Stimulated activated CD8-positive, alpha-beta memory T cell treated with anti-CD3 and anti-CD28 coated beads, Interleukin-7, amount 100 ng/mL, for 24 hours (primary cell): ENCODE measurements at places on chromosomes 7 and 10.

DNA sequence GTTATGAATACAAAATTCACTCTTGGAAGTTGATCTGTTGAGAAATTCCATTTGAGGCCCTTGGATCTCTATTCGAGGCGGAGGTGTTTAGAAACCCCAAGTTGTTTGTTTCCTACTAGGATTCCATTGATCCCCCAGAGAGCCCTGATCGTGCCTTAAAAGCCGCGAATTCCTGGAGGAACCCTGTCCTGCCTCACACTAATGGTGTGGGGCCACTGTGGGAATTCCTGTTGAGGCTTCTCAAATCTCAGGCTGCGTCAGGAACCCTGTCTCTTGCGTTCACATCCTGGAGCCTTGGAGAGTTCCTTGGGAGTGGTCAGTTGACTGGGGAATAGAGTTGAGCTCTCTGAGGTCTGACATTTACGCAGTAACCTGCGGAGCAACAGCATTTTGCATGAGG, 1.2 kb downstream of the CFAP69 start:
- DNase-seq = no peak

DNA sequence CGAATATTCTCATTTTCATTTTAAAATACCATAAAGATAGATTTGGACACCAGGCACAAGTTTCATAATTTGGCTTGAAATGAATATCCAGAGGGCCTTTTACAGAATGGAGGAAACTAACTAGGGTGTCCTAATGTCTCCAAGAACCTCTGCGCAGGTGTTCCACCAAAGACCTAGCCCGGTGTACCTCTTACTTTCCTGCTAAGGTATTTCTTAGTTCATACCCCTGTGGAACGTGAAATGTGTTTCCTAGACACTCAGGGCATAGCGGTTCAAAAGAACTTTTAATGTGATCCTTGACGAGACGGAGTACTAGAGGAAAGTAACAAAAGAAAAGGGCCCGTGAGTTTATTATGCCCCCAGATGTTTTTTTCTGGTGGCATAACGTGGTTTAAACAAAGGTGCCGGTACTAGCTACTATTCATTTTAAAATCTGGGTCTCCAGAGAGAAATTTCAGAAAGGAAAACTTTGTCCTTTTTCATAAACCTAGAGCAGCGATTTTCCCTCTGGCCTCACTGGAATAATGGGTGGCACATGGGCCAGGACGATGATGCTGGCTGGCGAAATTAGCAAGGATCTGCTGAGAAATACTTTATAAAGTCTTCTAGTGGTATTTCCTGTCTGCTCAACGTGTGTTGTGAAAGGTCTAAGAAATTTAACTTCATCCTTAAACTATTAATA, 1.4 kb downstream of the APBB1IP start:
- DNase-seq = no peak

- DNase-seq = peak; percentile 27
Observed at GRCh38 chr10:75187961-75188426, 22.6 kb upstream of the VDAC2 start.

DNA sequence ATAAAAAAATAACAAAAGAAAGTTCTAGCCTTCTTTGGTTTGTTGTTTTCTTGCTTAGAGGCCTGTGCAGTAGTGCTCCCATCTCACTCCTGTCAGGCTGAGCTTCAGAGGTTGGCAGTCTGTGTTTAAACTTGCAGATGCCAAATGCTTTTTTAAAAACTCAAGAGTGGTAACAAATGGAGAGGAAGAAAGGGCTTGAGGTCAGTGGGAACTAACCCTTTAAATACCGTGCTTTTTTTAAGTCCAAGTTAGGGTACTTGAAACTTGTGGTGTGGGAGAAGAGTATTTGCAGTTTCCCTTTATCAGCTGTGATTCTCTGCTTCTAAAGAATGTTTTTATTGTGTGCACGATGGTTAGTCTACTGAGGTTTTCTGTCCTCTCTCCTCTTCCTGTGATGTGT, 29.4 kb downstream of the ZRANB1 start:
- no peak for DNase-seq

DNA sequence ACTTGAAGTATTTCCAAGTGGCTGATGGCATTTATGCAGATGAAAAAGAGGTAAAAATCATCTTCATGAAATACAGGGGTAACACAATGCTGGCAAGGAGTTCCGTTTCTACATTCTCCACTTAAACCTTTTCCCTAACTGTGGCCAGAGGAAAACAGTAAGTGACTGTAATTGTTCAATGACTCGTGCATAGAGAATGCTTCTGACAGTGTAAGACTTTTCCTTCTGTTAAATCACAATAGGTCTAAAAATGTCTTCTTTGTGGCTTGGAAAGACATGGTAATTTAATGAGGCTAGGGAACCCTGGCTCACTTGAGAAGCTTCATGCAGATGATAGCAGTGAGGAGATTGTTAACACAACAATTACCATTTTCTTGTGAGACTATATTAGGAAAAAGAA, 50.3 kb upstream of the RSU1 start:
- no peak for DNase-seq

DNA sequence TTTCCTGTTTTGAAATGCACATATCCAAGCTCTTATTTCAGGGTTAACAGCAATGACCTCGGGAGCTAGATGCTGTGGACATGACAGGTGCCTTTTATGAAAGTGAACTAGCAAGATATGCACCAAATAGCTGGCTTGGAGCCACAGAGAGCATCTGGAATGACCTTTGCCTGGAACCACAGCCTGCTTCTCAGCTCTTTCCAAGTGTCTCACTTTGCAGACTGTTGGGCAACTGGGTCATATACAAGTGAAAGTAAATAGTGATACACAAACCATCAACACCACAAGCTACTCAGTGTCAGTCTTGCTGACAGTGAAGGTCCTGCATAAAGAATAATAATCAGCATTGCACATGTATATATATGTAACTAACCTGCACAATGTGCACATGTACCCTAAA, 183.5 kb downstream of the RNF133 start:
- no peak for DNase-seq

GRCh38 chr10:33434933-33435332, 100.5 kb upstream of the NRP1 start:
- DNase-seq = no peak

GRCh38 chr7:65287023-65287422, 86.6 kb upstream of the ZNF92 start:
- DNase-seq = no peak

DNA sequence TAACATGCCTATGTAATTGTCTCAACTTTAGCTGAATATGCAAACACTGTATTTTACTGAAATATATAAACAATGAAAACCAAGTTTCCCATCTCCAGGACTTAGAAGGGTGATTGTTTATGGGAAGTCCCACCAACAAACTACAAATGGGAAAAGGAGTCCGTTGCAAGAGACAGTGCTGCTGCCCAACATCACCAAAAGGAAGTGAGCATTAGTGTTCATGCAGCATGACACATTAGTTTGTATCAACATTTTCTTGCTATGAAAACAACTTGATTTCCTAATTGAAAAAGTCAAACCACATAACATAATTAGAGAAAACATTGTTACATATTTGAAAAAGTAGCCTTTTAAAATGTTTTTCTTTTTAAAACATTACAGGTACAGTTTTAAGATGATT, 138.5 kb downstream of the ZNF438 start:
- DNase-seq = no peak

GRCh38 chr10:34229917-34230316, 585.2 kb downstream of the PARD3 start:
- DNase-seq = no peak

DNA sequence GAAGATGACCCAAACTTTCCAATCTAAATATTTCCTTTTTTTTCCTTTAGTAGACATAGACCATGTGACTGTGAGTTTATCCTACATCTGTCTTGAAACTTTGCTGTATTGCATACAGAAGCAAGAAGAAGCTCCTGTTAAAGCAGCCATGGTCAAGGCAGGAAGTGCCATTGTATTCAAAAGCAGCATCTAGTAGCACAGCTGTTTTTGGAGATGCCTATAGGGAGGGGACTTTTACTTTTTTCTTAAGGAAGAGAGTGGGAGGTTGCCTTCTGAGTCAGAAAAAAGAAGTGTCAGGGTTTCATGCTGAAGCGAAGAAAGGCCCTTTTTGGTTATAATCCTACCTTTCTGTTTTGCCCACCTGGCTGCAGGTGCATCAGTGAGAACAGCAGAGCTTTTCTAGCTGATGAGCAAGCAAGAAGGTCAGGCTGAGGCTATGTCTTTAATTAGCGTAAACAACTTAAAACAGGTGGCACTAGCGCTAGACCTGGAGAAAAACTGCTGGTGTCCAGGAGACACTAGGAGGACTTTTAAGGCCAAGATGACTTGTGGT, 234.1 kb upstream of the AGK start:
- no peak for DNase-seq

GRCh38 chr10:102396730-102397151, 1.2 kb downstream of the NFKB2 start:
- DNase-seq = no peak

DNA sequence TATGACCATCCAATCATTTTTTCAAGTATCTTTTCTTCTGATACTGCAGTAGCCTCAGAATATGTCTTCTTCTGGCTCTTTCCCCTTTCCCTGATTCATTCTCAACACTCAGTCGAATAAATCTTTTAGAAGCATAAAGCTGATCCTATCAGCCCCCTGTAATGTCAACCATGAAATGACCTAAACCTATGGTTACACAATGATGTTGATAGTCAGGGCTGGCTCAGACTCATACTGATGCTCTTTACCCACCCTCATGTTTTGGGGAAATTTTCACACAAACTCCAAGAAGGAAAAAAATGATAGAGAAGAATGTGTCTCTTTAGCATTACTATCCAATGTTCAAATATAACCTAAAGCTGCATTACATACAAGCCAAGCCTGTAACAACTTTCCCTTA, 76.0 kb downstream of the AASS start:
- DNase-seq = no peak

- no peak for DNase-seq
Observed at GRCh38 chr10:17410907-17411306, 43.5 kb downstream of the ST8SIA6 start.

- no peak for DNase-seq
Observed at GRCh38 chr7:69435711-69436110, 162.6 kb upstream of the AUTS2 start.

- no peak for DNase-seq
Observed at GRCh38 chr7:128887169-128888038, 23.1 kb downstream of the KCP start.
